ENCODE measurements at places on chromosomes 5 and 9.

- no peak for DNase-seq
Observed at GRCh38 chr5:119382169-119382568, 26.4 kb downstream of the TNFAIP8 start.

- no peak for DNase-seq
Observed at GRCh38 chr5:87081511-87082372, 185.9 kb upstream of the RASA1 start.

DNA sequence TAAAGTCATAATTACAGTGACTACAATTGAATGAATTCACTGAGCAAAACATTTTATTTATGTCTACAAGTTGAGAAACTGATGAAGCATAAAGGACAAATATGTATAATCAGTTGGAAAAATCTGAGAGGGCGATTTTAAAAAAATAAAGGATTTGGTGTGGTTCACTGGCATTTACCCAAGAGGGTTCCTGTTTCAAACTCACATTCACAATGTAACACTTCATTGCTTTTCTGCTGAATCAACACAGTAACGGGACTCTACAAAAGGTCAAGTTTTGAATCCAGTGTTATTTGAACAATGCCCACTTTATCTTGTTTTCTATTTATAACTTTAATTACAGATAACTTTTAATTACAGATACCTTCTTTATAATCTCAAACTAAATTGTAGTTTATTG lies 138.6 kb downstream of the NUDT12 start:
- no peak for DNase-seq

- no peak for DNase-seq
Observed at GRCh38 chr5:16467363-16468219, 2.0 kb upstream of the ZNF622 start.

GRCh38 chr9:137379761-137380161 lies 43.2 kb downstream of the EXD3 start:
- no peak for DNase-seq

DNA sequence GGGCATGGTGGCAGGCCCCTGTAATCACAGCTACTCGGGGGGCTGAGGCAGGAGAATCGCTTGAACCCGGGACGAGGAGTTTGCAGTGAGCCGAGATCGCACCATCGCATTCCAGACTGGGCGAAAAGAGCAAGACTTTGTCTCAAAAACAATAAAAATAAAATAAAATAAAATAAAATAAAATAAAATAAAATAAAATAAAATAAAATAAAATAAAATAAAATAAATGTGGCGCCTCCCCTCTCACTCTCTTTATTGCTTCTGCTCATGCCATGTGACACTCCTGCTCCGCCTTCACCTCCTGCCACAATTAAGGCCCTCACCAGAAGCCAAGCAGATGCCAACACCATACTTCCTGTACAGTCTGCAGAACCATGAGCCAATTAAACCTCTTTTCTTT lies 3.8 kb upstream of the SHC3 start:
- DNase-seq, result no peak

DNA sequence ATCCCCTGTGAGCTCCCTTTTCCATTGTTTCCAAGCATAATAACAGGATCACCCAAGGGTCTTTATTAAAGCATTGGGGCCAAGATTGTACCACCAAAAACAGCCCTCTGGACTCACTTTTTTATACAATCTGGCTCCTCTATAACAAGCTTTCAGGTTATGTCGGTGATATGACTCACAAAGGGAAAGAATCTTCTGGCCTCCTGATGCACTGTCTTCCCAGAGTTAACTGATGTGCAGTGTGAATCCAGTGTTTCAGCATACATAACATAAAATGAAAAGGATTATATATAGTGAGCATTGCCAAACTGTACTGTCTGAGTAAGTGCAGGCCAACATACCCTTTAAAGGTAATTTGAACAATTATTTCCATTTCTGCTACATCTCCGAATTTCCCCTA lies 33.9 kb upstream of the MAN2A1 start:
- DNase-seq, result no peak

DNA sequence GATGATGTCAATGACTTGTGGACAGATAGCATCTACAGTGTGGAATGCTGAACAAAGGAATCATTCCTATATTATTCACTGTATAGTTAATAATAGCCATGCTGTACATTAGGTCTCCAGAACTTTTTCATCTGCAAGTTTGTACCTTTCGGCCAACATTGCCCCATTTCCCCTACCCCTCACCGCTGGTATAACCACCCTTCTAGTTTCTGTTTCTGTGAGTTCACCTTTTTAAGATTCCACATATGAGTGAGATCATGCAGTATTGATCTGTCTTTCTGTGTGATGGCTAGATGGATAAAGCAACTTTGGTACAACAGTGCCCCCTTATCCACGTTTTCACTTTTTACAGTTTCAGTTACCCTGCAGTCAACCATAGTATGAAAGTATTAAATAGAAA lies 18.8 kb upstream of the ALDH1B1 start:
- no peak for DNase-seq

GRCh38 chr9:100637787-100638186 lies 59.9 kb downstream of the CAVIN4 start:
- no peak for DNase-seq

GRCh38 chr5:173010547-173011464 lies 27.2 kb downstream of the ATP6V0E1 start:
- DNase-seq, result no peak

GRCh38 chr9:123044586-123044985 lies 11.1 kb downstream of the GPR21 start:
- no peak for DNase-seq

DNA sequence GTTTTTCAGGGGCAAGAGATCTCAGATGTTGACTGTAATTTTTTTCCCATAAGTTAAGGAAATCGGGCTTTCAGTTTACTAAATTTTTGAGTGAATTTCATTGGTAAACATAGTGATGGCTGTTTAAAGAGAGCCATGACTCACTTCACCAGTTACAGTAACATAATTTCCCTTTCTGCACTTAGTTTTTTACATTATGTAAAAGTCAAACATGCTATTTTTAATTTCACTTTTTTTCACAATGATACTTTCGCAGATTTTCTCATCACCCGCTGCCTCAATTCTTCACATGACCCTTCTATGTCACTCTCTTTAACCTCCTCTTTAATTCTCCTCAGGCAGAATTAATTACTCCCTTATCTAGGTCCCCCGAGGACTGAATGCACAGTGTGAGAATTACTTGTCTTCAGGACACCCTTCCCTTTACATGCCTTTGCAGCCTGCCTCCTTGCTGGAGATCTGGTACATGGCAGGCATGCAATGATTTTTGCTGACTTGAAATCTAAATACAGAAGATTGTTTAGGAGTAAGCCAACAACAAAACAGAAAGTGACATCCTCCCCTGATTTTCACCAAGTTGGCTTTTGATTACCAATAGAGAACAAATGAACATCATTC lies 217.5 kb upstream of the S1PR3 start:
- no peak for DNase-seq

GRCh38 chr9:78239506-78239905 lies 3.6 kb downstream of the CEP78 start:
- no peak for DNase-seq

GRCh38 chr5:133396187-133396741 lies 216.1 kb downstream of the FSTL4 start:
- no peak for DNase-seq

DNA sequence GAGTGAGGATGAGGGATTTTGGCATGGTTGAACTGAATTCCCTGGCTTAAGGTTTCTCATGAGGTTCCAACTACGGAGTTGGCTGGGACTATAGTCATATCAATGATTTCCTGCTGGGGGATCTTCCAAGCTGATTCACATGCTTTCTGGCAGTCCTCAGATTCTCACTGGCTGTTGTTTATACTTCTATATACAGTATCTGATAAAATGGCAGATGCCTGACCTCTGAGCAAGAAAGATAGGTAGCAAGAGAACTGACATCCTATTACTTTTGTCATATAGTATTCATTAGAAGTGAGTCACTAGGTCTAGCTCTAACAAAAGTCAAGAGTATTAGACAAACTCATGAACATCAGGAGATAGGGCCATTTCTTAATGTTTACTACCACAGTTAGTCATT lies 440.9 kb upstream of the EDIL3 start:
- DNase-seq, result no peak

GRCh38 chr5:158384535-158385481 lies 525.9 kb upstream of the CLINT1 start:
- no peak for DNase-seq

DNA sequence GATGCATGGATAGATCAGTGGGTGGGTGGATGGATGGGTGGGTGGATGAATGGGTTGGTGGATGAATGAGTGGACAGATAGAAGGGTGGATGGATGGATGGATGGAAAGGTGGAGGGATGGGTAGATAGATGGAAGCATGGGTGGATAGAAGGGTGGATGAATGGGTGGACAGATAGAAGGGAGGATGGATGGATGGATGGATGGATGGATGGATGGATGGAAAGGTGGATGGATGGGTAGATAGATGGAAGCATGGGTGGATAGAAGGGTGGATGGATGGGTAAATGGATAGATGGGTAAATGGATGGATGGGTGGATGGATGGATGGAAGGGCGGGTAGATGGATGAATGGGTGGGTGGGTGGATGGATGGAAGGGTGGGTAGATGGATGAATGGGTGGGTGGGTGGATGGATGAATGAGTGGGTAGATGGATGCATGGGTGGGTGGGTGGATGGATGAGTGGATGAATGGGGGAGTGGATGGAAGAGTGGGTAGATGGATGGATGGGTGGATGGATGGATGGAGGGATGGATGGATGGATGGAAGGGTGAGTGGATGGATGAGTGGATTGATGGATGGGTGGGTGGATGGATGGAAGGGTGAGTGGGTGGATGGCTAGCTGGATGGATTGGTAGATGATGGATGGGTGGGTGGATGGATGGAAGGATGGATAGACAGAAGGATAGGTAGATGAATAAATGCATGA lies 87.7 kb upstream of the ASS1 start:
- no peak for DNase-seq

- no peak for DNase-seq
Observed at GRCh38 chr5:139079225-139079990, 118.8 kb downstream of the SIL1 start.

All from activated T-helper 1 cell treated with anti-CD3 and anti-CD28 coated beads, Interleukin-2, amount 50 U/mL, for 16 hours (primary cell).